SHP77 treated with DMSO at 0.1 percent for 48 hours (cell line): ENCODE measurements at places on chromosomes 11 and 22.

- DNase-seq: no peak
Measured at GRCh38 chr22:17381192-17381913, 12.1 kb downstream of the CECR2 start.

DNA sequence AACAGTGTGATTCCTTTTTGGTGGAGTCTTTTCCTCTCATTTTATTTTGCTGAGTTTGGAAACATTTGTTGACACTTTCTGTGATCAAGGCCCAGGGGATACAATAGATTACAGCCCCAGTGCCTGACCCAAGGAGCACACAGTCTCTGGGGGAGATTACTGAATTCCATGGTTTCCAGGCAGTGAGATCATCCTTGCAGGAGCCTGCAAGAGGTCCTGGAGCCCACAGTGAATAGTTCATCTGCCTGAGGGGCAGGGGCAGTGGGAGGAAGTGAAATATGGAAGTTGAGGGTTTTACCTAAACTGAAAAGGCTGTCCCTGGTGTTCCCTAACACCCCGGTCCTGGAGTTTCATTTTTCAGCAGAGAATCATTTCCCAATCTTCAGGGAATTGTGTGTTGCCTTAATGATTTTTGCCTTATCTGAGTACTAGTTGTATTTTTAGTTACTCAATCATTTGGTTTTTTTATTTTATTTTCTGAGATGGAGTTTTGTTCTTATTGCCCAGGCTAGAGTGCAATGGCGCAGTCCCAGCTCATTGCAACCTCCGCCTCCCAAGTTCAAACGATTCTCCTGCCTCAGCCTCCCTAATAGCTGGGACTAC lies 7.7 kb downstream of the CCS start:
- DNase-seq: no peak

GRCh38 chr11:92406472-92406871 lies 181.9 kb downstream of the FAT3 start:
- no peak for DNase-seq

- no peak for DNase-seq
Measured at GRCh38 chr11:119460097-119460496, 37.1 kb upstream of the THY1 start.

DNA sequence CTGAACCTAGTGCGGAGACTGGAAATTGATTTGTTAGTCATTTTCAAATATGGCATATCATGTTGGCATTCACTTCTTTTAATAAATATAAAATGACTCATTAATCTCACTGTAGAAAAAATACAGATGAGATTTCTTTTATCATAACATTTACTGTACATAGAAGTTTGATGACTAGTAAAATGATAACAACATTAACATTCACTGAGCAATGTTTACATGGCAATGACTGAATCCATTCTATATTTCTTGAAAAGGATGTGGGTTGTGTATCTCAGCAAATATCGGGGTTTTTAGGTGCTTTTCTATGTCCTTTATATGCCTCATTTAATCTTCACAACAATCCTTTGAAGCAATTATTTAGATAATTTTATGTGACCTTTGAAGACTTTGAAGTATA lies 920.9 kb upstream of the FAT3 start:
- no peak for DNase-seq

- DNase-seq: no peak
Measured at GRCh38 chr11:57597916-57598830, 688 bp downstream of the SERPING1 start.

DNA sequence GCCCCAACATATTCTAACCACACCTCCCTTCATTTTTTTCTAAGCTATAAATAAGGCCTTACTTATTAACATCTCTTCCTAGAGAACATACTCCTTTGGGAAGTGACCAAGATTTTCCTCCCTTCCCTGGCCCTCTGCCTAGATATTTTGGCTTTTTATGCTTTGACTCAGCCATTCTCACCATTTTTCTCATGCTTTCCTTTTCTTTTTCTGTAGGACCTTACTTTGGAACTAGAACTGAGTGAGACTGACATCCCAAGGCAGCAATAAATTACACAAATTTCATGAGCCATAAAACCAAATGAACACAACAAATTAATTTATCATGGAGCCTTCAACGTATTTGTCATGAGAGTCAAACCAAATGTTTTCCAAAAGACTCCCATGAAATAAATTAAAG lies 142.7 kb upstream of the CTSC start:
- DNase-seq: no peak

GRCh38 chr11:93524173-93524536 lies 19.0 kb downstream of the SMCO4 start:
- DNase-seq: no peak

- DNase-seq: no peak
Measured at GRCh38 chr22:49525360-49525759, 302.3 kb downstream of the BRD1 start.

DNA sequence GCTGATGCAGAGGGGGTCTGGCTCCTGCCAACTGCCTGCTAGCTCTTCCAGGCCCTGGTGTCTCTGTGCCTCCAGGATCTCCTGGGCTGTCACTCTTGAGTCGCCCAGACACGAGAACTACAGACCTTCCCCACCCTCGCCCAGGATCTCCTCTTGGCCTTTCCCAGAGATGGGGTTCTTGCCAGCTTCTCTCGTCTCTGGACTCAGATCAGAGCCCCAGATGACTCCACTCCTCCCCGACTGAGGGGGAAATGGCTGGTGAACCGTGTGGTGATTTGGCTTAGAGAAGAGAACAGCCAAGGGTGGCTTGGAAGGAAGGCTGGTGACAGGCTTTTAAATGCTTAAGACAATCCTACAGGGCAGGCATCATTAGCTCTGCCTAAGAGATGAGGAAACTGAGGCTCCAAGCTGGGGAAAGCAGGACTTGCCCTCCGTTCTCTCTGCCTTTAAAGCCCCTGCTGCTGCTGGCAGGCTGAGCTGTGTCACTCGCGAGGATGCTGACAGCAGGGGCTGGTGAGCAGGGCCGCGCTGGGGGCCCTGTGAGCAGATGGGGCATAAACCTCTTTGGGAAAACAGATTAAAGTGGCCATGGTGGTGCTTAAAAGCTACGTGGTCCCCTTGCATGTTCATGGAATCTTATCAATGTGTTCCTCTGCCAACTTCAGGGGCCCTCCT lies 90.3 kb upstream of the THY1 start:
- no peak for DNase-seq

DNA sequence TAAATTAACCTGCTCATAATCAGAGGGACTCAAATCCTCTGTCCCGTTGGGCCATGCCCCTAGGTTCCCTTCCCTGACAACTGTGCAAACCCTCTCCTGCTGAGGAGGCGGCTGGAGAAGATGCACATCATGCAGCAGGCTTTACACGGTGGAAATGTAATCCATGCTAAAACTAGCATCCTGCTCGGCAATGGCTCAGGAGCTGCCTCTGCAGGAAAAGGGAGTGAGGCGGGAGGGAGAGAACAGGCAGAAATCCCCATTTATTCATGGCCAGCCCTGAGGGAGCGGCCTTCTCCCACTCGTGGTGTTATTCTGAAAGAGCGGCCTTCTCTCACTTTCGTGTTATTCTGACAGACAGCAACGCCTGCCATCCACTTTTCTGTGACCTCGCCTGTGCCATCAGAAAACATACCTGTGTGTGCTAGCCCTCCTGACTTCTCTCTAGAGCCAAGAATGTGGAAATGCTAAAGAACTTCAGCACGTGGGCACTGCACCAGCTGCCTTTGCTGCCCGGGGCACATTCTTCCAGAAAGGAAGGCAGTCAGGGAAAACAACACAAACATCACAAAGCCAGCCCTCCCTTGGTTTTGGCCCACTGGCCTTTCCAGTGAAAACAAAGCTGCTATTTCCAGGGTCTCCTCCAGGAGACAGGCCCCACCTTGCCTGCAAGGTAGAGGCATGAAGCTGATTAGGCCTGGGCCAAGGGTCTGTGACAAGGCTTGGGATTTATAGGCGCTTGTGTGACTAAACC lies 62.9 kb upstream of the BID start:
- no peak for DNase-seq

- DNase-seq: no peak
Measured at GRCh38 chr11:86383041-86383955, 8.6 kb downstream of the CCDC81 start.

DNA sequence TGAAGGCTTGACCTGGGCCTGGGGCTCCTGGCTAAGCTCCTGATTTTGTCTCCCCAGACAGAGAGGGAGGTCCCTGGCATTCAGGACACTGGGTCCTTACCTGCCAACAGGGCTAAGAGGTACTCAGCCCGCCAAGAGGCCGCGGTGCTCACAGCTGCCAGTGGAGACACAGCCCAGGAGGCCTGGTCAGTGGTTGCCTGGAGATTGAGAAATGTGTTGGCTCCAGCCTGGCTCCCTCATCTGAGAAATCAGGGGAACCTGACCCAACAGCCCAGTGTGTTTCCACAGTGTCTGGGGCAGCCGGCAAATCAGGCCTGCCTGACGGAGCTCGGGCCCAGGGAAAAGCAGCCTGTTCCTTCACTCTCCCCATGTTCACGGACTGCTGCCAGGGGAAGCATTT lies 79.4 kb upstream of the NAV2 start:
- DNase-seq: no peak

DNA sequence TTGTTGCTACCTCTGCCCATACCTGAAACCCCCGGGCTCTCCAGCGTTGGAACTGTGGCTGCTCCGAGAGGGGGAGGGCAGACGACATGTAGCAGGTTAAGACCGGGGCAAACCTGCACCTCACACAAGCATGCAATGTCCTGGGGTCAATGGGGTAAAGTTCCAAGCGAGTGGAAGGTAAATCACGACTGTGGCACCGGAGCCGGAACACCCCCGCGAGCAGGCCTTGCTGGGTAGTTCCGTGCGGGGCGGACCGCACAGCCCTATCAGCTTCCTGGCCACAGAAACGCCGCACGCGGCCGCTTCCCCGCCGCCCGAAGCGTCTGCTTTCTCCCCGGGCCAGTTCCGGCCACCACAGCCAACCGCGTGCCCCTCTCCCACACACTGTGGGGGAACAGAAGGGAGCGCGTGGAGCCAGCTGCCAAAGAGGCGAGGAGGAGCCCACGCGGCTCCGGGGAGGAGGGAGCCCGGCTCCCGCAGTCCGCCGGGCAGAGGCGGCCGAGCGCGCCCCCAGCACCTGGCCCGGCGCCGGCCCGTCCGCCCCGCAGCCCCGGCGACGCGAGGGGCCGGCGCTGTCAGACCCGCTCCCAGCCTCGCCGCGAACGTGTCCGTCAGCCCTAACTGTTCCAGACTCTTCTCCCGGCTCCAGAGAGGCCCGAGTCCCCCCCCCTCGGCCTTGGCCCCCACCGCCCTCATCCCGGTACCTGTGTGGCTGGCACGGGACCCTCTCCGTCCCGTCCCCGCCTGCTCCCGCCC lies 1.6 kb downstream of the SPTBN2 start:
- peak; percentile 21 for DNase-seq

GRCh38 chr11:69649576-69649900 lies 8.6 kb downstream of the CCND1 start:
- no peak for DNase-seq

DNA sequence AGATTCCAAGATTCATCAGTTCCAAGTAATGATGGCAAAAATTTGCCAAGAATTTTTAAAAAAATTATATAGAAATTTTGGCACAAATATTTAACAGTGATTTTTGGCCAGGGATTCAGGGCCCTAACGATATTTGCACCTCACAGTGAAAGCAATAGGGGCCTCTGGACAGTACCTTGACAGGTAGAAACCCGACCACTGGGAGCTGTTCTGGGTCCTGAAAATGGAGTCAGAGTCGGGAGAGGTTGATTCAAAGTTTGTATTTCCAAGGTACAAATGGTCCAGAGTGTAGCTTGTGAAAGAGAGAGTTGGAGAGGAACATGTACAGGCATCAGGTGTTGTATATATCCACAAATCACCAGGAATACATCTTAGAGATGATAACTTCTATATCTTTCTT lies 41.6 kb downstream of the MRGPRX2 start:
- no peak for DNase-seq

- DNase-seq: no peak
Measured at GRCh38 chr22:31943206-31943977, 943 bp upstream of the YWHAH start.

DNA sequence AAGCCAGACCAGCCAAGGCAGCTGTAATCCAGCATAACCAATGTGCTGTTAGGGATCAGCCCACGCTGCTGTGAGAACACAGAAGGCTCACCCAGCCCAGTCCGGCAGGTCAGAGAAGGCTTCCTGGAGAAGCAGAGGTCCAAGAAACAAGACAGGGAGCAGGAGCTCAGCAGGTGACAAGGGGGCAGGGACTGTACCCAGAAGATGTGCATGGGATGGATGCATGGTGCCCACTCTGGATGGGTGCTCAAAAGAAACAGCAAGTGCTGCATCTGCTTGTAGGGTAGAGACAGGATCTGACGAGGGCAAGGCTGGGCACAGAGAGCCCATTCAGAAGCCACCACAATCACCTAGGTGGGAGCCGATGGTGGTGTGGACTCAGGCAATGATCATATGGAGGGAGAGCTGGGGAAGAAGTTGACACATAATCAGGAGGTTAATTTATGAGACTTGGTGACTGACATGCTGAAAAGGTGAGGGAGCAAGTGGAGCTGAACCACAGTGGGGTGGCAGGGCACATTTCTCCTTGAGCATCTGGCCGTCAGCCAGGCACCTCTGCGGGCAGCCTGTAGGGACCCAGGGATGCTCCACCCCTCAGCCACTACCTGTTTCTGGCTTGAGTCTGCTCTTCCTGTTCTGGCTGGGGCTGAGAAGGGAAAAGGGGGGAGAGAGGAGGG lies 102.3 kb upstream of the DRD2 start:
- DNase-seq: no peak

DNA sequence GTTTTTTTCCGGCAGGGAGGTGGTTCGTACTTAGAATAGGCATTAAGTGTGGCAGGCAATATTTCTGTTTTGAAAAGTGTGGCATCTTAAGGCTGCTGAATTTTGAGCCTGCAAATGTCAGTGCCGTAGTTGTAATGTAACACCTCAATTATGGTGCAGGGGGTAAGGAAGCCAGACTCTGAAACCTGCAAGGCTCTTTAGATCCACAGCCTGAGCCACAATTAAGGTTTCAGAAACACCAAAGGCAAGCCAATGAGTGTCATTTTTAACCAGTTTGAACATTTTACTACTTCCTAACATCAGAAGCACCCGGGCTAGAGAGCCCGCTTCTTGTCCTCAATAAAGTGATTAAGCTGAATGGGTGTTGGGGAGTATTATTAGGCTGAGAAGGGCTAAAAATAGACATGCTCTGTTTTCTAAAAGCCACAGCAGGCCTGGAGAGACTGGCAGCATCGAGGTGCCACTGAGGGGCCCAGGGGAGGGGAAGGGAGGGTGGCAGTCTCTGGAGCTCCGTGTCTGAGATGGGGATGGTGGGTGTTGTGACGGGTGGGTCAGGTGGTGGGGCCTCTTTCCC lies 113.4 kb downstream of the ZBTB16 start:
- no peak for DNase-seq

GRCh38 chr22:46663001-46663400 lies 42.8 kb downstream of the GRAMD4 start:
- DNase-seq: no peak

GRCh38 chr11:126840201-126840886 lies 160.2 kb downstream of the KIRREL3 start:
- DNase-seq: no peak

GRCh38 chr11:132332521-132332920 lies 962.1 kb downstream of the NTM start:
- DNase-seq: no peak

- DNase-seq: no peak
Measured at GRCh38 chr22:44628835-44629234, 73.2 kb upstream of the PRR5 start.

- no peak for DNase-seq
Measured at GRCh38 chr11:110303414-110303826, 7.0 kb upstream of the RDX start.
